ENCODE measurements at places on chromosomes 7 and 10. TPM values are rescaled to one million over a fixed set of nuclear protein-coding genes. Genes with fewer than 3 reads are reported as not detected.

The ABLIM1 gene
- 62.3 TPM for total RNA-seq

The GPR37 gene
- total RNA-seq = not detected

- no peak for DNase-seq
Observed at GRCh38 chr10:10589540-10590303, 427.9 kb upstream of the CELF2 start.

DNA sequence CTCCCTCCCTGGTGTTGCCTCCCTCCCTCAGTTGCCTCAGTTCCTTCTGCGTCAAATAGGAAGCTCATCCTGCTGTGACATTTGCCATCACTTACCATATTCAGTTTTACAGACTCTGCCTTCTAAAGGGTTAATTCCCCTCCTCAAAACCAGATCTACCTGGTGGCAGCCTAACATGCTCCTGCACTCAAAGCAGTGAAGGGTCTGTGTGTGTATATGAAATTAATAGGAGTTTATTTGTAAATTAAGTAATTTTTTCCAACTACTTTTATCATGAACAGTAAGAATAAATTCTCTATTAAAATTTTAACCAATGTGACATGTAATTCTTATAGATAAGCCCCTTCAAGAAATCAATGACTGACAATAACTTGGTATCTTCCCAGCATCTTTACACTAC, 158.6 kb upstream of the INSYN2A start:
- no peak for DNase-seq

DNA sequence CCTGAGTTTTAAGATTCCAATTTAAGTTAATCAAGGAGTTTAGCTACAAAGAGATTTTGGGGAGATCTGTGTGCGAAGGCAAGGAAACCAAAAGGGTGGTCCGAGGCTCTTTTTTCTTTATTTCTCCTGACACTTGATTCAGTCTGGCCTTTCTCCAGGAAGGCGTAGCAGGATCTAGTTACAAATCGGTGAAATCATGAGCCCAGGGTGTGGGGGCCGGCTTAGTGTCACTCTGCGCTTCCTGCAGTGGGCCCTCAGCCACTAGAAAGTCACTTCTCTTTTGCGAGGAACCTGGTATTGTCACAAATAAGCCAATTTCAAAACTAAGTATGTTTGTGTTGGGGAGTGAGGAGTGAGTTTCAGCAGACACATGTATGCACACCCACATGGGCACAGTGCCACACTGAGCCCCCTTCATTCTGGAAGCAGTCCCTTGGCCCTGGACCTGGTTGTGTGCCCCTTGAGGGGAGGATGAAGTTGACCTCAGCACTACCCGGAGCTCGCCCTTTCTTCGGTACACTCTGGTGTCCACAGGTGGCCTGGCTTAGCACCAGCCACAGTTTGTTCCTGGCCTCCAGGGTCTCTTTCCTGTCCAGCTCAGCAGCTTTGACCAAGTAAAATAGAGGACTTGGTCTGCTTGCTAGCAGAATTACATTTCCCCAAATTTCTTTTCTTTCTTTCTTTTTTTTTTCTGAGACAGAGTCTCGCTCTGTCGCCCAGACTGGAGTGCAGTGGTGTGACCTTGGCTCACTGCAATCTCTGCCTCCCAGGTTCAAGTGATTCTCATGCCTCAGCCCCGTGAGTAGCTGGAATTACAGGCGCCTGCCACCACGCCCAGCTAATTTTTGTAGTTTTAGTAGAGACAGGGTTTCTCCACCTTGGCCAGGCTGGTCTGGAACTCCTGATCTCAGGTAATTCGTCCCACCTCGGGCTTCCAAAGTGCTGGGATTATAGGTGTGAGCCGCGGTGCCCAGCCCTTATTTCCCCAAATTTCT, 84.0 kb upstream of the BTBD16 start:
- DNase-seq = no peak

DNA sequence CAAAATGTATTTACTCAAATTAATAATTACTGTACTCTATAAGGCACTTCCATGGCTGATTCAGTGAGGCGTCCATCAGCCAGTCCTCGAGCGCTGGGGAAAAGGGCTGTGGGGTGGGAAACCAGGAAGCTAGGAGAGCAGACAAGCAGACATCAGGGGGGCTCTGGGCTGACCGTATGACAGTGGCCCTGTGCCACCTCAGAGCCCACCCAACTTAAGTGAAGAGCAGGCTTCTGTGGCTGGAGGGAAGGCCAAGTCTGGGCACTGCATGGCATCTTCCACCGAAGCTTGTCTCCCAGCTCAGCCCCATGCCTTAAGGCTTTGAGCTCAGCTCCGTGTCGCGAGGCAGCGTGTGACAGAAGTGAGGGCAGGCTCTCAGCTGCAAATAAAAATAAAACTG, 464.5 kb upstream of the ZMIZ1 start:
- DNase-seq = no peak

- no peak for DNase-seq
Observed at GRCh38 chr7:2470204-2471021, 5.8 kb downstream of the GRIFIN start.
